ENCODE measurements at places on chromosomes 5 and 9.

- no peak for DNase-seq
These were observed 132.2 kb upstream of the ASTN2 start for GRCh38 chr9:117546894-117547678.

DNA sequence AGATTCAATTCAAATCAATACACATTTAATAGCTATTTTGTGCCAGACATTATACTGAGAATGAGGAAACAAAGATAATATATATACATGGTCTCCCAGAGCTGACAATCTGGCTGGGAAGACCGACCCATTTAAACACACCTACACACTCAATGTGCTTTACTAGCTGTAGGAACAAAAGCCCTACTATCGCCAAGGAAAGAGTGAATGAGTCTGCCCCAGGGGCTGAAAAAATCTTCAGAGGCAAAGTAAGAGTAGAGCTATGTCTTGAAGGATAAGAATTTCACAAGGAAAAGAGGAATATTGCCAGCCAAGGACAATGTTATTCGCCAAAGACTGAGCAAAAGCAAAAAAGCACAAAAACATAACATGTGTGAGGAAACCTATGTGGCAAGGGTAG lies 6.6 kb downstream of the PFDN1 start:
- no peak for DNase-seq

- DNase-seq = peak; percentile 11
These were observed at the start of gene TICAM2 for GRCh38 chr5:115601701-115602590. Gene TICAM2 (minus strand): TSS chr5:115602479. CDS start chr5:115581256, 21,223 bp downstream.

- DNase-seq = no peak
These were observed 387.2 kb downstream of the ARHGEF28 start for GRCh38 chr5:74013222-74013621.
